ENCODE measurements at places on chromosomes 2 and 18.

DNA sequence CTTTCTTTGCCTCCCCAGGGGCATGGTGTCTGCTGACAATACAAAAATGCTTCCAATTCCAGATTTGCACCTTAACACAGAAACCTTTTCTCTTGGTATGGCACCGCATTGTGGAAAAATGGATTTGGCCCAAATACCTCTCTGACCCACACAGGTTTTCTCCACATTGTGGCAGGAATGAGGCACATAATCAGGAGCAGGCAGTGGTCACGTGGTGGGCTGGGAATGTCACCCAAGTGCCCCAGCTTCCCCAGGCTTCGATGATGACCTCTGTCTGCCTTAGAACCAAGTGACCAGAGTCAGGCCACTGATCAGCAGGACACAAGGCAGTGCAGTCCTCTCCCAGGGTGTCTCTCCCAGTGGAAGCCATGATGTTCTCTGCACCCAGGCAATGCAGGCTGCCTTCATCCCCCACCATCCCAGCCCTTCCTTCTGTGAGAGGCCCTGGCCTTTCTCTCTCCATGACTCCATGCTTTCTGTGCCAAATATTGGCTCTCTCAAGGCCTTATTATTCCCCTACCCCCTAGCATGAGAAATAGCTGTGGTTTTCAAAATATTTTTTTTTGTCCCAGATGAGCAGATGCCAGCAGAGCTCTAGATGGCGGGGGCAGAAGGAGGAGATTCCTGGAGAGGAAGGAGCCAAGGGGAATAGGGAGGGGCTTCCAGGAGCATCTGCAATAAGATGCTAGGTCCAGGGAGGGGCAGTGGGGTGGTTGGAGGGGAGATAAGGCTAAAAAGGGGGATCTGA, 198.9 kb downstream of the ACKR3 start:
- no peak for DNase-seq

DNA sequence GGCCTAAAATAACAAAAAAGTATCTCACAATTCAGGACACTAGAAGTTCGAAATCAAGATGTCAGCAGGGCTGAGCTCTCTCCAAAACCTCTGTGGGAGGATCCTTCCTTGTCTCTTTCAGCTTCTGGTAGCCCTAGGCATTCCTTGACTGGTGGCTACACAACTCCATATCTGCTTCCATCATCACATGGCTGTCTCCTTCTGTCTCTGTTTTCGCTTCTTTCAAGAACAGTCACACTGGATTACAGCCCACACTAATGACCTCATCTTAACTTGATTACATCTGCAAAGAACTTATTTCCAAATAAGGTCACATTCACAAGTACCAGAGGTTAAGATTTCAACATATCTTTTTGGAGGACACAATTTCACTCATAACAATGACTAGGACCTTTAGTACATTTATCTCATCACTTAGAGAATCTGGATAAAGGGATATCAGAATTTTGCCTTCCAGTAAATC, 275.2 kb downstream of the IRS1 start:
- DNase-seq, result no peak

DNA sequence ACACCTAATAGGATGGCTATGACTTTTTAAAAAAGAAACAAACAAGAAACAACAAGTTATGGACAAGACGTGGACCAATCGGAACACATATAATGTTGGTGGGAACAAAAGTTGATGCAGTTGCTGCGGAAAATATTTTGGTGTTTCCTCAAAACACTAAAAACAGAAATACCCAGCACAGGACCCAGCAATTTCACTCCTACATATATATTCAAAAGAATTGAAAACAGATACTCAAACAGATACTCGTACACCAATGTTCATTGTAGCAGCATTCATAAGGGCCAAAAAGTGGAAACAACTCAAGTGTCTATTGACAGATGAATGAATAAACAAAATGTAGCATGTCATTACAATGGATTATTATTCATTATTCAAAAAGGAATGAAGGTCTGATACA, 12.1 kb downstream of the CCDC141 start:
- DNase-seq, result no peak

- DNase-seq, result no peak
Observed at GRCh38 chr2:229118927-229119326, 152.2 kb downstream of the PID1 start.

GRCh38 chr18:47831351-47831750, 99.1 kb downstream of the SMAD2 start:
- DNase-seq, result no peak

- no peak for DNase-seq
Observed at GRCh38 chr2:67792681-67793091, 270.1 kb downstream of the C1D start.

DNA sequence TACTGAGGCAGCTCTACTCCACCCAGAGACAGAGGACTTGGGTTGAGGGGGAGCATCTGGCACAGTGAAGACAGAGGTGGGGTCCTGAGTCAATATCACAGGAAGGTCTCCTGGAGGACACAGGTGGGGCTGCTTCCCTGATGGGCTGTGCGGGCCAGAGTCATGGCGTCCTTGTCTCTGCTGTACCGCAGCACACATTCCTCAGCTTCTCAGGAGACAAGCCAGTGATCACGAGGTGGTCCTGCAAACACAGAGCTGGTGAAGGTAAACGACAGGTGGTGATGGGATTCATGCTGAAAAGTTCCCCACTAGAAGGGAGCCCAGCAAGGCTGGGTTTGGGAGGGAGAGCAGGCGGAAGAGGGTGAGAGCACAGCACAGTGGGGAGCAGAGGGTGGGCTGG, 9.7 kb downstream of the TCF23 start:
- no peak for DNase-seq

DNA sequence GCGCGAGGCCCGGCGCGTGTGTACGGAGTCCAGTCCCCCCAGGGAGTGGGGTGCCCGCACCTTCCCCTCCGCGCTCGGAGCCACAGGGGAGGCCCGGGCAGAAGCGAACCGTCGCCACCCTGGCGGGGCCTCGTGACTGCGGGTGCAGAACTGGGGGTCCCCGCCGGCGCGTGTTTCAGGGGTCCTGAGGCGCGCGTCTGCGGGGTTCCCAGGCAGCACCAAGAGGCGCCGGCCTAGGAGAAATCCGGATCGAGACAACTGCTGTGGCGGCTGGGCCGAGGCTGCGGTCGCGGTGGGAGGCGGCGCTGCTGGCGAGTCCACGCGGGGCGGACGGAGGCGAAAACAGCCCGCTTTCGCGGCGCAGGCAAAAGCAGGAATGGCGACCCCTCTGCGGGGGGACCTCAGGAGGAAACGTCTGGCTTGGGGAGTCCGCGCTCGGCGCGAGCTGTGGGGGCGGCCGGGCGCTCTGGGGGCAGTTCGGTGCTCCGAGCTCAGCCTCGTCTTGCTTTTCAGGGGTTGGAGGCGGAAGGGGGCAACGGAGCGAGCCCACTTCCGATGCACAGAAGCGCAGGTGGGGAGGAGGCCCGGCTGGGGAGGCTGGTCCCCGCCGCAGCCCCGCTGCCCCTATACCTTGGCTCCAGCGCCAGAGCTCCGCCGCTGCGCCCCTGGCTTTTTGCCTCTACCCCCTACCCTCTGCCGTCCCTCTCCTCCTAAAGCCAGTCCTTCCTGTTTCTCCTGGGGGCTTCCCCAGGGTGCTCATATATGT, 81.5 kb upstream of the LDLRAD4 start:
- peak; percentile 50 for DNase-seq

DNA sequence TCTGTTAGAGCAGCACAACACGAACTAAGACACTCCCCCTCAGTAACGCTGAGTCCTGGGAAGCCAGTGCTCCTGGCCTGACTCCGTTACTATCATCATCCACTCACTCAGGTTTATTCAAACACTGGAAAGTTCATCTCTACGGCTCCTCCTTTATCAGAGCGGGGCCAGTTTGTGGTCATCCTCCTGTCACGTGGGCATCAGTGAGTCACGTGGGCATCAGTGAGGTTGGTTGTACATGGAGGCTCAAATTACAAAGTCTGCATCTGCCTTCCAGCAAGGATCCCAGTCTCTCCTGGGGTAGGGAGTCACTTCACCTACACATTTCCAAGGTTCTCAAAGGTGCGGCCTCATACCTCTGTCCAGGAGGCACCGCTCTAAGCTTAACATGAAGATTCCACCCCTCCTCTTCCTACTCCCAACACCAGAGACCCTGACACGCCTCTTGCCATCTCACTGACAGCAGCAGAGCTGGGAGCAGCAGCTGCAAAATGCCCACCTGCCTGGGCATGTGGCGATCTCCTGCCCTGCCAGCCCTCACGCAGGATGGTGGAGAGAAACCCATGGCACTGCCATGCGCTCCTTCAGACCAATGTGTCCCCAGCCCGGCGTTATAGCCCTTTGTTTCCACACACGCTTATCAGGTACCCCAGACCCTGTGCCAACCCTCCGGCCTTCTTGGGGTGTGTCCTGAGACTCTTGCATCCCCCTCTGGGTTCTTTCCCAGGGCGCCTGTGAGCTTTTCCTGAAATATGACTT, 99.2 kb upstream of the PTPRM start:
- DNase-seq, result no peak
